ENCODE measurements at places on chromosomes 2 and 18.

DNA sequence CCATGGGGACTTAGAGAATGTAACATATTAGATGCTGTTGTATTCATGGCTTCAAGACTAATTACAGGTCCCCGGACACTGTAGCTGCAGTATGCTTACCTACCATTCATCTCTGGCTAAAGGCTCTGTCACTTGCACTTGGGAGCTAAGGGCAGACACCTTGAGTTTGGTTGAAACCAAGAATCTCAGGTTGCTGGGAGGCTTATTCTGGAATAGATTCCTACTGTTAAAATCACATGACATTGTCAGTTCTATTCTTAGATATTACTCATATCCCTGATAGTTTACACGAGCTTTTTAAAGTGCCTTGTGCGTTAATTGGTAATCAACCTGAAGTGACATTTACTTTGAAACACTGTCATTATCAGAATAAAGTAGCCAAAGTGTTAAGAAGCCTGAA lies 73.0 kb upstream of the EPB41L5 start:
- no peak for DNase-seq

DNA sequence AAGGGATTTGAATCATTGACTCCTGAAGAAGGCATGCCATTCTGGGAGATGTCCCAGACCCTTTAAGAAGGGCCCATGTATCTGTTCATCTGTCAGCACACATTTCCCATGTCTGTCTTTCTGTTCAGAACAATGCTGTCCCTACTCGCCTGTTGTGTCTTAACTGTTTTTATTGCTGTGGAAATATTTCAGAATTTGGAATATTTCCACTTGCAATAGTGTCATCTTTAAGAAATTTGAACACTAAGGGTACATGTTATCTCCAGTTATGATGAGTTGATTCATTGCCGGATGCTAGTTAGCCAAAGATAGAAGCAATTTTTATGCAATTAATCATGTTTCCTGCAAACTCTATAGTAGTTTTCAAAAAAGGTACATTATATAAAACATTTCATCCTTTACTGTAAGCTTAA lies 36.9 kb upstream of the NT5C1B start:
- no peak for DNase-seq

DNA sequence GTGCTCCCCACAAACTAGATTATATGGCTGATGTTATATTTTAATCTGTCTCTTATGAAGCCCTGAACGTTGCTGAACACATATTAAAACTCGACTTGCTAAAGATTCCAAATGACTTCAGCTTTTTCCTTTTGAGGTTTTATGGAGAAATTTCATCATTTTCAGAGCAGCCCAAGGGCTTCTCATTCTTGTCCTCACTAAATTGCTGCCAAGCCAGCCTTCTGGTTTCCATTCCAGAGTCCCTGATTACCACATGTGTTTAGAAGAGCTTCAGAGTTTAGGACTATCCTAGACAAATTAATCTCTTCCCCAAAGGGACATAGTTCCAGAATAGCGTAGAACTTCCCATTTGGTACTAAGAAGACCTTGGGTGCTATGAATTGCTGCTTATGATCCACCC lies 77.8 kb upstream of the CCDC195 start:
- DNase-seq, result no peak

DNA sequence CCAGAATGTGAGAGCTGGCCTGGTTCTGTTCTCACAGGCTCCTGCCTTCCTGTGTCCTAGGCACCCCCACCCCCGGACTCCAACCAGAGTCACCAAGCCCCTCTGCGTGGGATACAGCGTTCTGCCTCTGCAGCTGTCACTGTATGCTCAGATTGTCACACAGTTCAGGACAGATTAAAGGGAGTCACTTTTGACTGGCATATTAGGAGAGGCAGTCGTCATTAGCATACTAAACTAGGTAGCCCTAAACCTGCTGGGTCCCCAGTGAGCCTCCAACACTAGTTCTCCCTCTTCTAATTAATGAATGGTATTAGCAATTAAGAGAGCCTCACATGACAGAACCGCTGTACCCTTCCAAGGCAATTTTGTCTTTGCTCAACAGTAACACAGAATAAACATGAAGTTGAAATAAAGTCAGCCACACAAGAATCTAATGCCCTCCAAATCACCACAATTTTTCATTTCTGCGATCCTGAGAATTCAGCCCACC lies 340.2 kb downstream of the CMPK2 start:
- no peak for DNase-seq

GRCh38 chr2:65411056-65411795 lies 21.2 kb downstream of the SPRED2 start:
- DNase-seq, result no peak

- no peak for DNase-seq
Observed at GRCh38 chr2:200993097-200993496, 29.6 kb upstream of the ORC2 start.

- DNase-seq, result no peak
Observed at GRCh38 chr2:42095923-42096408, 48.1 kb downstream of the PKDCC start.

GRCh38 chr2:195741191-195741590 lies 84.2 kb downstream of the SLC39A10 start:
- no peak for DNase-seq

- no peak for DNase-seq
Observed at GRCh38 chr2:155494744-155495143, 796.2 kb downstream of the KCNJ3 start.

GRCh38 chr2:174778085-174778981 lies 14.1 kb upstream of the CHRNA1 start:
- DNase-seq, result no peak
